HAP-1 (cell line): ENCODE measurements at places on chromosomes 12 and 14.

DNA sequence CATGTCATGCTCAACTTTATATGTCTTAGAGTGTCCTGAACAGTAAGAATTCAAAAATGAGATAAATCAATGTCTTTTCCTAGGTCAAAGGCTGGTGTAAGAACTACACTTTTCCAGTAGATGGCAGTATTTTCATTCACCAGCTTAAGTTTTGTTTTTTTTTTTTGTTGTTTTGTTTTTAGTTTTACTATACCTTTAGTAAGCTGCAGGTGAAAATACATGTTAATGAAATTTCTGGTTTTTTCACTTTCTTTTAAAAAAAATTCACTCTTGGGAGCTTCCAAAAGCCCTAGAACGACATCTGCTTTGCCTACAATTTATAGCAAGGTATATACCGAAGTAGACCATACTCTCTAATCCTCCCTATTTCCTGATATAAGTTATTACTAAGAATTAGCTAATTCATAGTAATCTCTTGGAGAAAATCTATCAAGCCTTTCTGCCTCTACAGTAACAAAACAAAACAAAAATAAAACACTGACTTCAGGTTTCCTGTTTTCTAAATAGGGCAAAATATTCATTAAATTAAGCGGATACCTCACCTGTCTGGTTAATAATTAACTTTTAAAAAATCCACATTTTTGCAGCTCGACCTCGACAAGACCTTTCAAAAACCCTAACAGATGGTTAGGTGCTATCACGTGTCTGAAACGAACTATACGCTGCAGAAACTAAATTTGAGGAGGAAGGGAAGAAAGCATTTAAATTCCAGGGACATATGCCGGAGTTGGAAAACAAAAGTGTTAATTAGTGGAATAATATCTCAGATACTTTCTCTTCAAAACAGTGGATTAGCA, 2.7 kb upstream of the SAMD4A start:
- DNase-seq, result peak; percentile 52

DNA sequence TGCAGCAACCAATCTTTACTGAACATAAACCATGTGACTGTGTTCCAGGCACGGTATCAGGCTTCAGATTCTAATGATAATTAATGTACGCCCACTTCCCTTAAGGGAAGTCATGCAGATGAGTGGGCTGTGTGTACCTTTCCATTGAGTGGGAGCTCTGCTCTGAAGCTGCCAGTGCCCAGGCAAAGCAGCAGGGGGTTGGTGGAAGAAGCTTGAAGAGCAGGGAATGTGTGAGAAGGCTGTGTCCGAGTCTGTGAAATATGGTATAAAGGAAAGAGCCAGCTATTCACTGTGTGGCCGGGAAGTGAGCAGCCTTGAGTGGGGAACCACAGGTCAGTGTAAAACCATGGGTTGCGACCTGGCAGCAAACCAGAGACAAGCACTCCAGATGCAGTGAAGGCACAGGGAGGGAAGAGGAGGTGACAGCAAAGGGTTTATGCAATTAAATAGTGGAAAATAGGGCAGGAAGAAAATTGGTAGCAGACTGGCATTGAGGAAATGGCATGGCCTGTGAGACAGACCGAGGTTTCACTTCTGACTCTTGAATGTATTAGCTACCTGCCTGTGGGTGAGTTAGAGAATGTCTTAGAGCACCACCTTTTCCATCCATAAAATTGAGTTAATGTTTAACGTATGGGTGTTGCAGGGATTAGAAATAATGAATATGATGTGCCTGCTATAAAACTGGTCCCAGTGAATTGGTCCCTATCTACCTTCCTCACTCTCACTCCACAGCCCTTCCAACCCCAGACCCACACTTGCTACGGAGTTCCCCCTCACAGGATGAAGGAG, 116.4 kb downstream of the NTF3 start:
- no peak for DNase-seq

- DNase-seq, result no peak
These were observed 157.0 kb upstream of the PRMT8 start for GRCh38 chr12:3333991-3334391.

GRCh38 chr12:117142094-117142493, 42.9 kb upstream of the TESC start:
- no peak for DNase-seq

- DNase-seq, result peak; percentile 86
These were observed at the start of gene GNG2 for GRCh38 chr14:51860164-51860824. Gene GNG2 (plus strand): TSS chr14:51860612. CDS start chr14:51950679, 90,067 bp downstream.

DNA sequence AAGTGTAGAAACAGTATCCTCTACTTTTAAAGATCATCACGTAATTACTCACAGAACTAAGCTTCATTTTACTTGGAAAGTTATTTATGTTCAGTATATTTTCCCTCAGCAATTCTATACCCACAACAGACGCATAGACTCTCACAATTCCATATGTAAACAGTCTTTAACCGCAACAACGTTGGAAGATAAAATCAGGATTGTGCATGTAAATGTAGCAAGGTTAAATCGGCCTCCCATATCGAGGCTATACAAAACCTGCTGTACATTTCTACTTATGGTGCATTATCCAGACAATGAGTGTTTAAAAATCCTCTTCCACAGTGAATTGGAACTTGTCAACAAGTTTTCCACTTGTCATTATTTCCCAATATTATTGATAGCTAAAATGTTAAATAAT, 581.1 kb downstream of the SLC16A7 start:
- peak; percentile 49 for DNase-seq

DNA sequence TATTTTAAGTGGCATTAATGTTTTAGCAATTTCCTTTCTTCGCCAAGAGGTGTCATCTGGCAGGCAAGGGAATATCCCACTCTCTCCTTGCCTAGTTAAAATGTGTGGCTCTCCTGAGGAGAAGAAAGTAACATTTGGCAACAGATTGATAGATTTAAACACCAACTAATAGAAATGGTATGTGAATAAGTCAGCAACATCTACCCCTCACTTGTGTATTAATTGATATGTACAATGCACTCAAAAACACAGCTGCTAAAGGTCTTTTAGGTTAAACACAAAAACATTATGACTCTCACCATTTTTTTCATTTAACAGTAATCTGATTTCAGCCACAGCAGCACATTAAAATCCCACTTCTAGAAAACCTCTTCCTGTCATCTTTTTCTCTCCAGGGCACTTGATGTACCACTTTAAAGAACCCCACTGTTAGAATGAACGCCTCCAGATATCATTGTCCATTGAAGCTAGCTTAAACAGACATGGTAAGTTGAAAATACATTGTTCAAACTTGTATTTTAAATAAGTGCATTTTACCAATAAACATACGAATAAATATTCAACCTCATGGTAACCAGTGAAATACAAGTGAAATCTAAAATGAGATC, 151.7 kb downstream of the RPAP3 start:
- no peak for DNase-seq

- DNase-seq, result no peak
These were observed 178.0 kb upstream of the TMEM132C start for GRCh38 chr12:128088926-128089325.

- no peak for DNase-seq
These were observed 78.5 kb downstream of the ADGRD1 start for GRCh38 chr12:131032082-131032750.
